ENCODE measurements at places on chromosomes 4 and X. TPM values are rescaled to one million over a fixed set of nuclear protein-coding genes. Genes with fewer than 3 reads are reported as not detected.

DNA sequence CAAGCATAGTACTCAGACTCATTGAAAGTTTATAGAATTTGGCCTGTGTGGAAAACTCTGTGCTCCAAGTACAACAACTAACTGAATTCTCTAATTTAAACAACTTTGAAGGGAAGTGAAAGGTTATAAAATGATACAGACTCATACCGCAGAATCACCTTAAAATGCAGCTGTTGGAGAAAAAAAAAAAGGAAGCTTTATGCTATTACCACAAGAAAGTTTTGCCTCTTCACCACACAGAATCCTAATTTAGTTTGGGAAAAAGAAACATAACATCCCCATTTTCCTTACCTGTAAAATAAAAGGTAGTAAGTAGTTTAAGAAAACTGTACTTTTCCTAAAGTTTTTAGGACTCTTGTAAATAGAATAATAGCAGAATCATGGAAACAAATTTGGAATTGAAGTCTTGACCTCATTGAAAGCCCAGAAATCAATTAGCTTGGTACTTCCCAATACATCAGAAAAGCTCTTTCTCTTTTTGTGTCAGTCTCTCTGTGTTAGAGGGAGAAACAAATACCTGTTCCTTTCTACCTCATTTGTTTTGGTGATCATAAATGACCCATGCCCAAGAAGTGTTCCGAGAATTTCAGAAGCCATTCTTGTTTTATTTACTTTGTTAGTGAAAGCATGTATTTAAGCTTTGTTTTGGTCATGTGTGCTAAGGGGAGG is 78.8 kb downstream of the NFKB1 start:
- no peak for DNase-seq

DNA sequence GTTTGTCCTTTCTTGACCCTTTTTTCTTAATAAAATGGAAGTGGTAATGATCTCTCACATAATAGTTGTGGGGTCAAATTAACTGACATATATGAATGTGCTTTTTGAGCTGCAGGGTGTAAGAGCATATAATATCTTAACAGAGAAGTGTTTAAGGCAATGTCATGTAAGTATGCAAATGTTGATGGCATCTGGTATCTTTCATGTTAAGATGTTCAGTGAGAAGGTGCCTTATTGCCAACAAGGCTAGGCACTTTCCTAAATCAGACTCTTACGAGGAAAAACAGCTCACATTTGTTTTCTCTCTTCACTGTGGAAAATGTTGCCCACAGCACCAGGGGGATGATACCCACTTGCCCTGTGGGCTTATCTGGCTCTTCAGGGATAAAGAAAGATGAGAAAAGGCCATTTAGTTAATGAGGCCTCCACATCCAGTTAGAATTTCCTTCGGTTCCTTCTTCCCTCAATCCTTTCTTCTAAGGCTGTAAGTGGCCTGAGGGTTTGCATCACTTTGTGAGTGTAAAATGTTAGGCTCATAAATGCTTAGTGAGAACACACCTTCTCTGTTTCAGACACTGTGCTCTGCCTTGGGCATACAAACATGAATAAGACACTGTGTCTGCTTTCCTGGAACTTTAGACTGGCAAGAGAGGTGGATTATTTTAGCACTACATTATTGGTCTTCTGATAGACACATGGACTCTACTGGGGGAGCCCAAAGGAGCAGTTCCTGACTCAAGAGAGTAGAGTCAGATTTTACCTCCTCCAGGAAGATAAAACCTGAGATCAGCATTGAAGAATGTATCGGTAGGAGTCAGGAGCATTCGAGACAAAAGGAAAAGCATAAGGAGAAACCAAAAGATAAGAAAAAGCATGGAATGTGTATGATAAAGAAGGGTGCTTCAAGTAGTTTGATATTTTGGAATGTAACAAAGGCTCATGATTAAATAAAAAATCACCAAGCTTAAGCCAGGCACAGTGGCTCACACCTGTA is 135.5 kb downstream of the SOWAHB start:
- no peak for DNase-seq

GRCh38 chr4:103105558-103106356 is 6.1 kb upstream of the BDH2 start:
- no peak for DNase-seq

DNA sequence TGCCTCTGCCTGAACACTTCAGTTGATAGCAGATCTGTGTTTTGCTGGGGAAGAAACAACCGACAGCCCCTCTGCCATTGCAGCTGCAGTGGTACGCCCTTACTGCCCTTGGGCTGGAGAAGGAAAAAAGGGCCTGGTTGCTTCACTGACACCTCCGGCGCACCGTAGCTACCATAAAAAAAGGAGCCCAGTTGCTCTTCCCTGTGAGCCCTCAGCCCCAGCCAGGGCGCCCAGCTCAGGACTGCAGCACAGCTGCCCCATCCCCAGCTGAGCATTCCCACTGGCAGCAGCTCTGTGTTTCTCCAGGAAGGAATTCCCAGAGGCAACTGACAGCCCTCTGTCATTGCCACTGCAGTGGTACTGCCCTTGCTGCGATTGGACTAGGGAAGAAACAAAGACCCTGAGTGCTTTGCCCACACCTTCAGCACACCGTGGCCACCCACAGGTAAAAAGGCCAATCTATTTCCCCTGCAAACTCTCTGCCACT is 142.7 kb downstream of the DKK2 start:
- DNase-seq = no peak

GRCh38 chr4:11647433-11647832 is 218.7 kb upstream of the HS3ST1 start:
- DNase-seq = no peak

DNA sequence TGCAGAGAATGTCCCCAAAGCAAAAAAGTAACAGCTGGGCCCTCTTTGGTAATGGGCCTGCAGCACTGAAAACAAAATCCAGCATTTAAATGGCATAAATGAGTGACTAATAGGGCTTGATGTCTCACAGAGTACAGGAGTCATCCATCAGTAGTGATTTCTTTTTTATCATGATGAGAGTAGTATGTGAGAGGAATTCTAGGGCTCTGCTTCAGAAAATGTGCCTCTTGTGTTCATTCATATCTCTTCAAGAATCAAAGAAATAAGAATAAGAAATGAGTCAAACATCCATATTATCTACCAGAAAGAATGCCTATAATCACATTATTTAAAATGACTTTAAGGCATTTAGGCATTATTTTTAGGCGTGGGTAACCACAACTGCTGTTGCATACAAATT is 792.9 kb upstream of the HTR2C start:
- no peak for DNase-seq

XG gene
- 40.7 TPM for total RNA-seq

PFKFB1 gene
- not detected for total RNA-seq

STATH gene
- not detected for total RNA-seq

STK32B gene
- 1.6 TPM for total RNA-seq

CFAP99 gene
- total RNA-seq = not detected

Data from lower leg skin (tissue), 4 donors.